ENCODE measurements at places on chromosomes 4 and X. TPM values are rescaled to one million over a fixed set of nuclear protein-coding genes. Genes with fewer than 3 reads are reported as not detected.

The STAP1 gene
- total RNA-seq, result not detected

GRCh38 chr4:146638786-146639505, at the start of gene POU4F2:
POU4F2 (plus strand) TSS chr4:146638893; CDS start chr4:146639141, 248 bp downstream.
- no peak for DNase-seq

DNA sequence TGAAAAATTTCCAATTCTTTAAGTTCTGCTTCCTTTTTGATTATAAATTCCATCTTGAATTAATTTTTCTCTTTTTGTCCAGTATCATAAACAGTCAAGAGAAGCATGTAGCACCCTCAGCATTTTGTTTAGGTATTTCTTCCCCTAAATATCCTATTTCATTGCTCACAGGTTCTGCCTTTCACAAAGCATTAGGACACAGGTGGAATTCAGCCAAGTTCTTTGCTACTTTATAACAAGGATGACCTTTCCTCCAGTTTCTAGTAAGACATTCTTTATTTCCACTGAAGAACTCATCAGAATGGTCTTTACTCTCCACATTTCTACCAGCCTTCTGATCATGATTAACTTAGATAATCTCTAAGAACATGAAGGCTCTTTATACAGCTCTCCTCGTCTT, 7.4 kb downstream of the SLC9B1 start:
- no peak for DNase-seq

DNA sequence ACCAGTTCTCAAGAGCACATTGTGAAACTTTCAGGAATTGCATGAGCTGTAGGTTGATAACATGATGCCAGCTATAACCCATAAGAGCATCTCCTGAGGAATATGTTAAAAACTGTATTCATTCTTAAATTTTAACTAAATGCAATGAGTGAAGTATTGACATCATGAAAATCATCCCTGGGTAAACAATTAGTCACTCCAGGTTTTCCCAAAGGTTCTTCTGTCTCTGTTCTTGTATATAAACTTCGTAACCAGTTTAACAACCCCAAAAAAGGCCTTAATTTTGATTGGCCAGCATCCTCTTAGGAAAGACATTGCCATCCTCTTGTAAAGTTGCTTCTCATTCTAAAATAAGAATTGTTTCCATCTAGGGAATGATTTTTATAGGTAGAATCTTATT, 80.4 kb downstream of the TET2 start:
- DNase-seq, result no peak

DNA sequence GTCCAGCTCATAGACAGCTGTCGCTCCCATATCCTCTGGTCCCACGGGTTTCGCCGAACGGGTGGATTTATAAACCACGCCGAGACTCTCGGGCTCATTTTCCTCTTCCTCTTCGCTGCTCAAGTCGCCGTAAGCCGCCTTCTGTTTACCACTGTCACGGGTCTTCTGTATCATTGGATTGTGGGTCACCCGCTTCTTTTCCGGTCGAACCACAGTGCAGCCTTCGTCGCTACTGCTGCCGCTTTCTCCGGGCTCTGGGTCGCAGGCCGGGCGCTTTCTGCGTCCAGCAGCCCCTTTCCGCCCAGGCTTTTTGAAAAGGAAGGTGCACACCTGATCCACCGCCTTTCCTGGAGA, 311 bp downstream of the RNF113A start:
- DNase-seq, result no peak

Measured in vagina (tissue), 2 donors.